ENCODE measurements at places on chromosomes 13 and 19.

- no peak for DNase-seq
Measured at GRCh38 chr19:38099966-38100365, 124.1 kb downstream of the DPF1 start.

DNA sequence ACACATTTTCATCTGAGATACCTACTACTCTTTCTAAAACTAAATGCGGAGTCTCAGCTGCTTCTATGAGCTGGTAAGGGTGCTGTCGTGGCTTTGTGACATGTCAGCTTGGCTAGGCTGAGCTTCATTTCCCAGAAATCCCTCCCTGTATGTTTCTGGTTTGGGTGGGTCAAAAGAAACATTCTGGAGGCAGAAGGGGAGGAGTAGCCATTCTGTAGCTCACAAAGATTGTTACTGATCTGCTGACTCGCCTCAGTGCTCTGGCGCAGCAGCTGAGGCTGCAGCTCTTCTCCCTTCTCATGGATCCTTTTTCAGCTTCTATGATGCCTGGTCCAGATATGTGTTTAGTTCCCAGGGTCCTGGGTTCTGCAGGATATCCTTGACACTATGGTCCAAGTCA lies 114.7 kb downstream of the RAP2A start:
- no peak for DNase-seq

- DNase-seq, result no peak
Measured at GRCh38 chr19:41457241-41457640, 14.3 kb downstream of the ERICH4 start.

DNA sequence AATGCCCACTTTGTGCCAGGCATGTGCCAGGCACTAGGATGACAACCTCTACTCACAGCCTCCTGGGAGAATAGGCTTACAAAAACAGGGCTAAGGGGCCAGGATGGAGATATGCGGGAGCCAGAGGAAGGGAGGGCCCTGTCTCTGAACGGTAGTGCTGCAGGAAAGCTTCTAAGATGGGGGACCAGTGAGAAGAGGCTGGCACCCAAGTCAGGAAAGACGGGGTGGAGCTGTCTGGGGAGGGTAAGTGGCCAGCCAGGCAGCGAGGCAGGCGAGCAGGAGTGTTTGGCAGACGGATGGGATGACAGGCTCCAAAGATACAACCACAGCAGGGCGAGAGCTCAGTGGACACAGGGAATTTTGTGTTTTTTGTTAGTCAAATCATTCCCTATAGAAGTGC lies 44.7 kb upstream of the GPI start:
- DNase-seq, result no peak

GRCh38 chr19:49432141-49433073 lies 7.2 kb downstream of the GFY start:
- DNase-seq, result no peak

- DNase-seq, result no peak
Measured at GRCh38 chr13:38008636-38009035, 139.1 kb upstream of the TRPC4 start.

- DNase-seq, result no peak
Measured at GRCh38 chr19:23526302-23526701, 131.0 kb upstream of the ZNF91 start.

DNA sequence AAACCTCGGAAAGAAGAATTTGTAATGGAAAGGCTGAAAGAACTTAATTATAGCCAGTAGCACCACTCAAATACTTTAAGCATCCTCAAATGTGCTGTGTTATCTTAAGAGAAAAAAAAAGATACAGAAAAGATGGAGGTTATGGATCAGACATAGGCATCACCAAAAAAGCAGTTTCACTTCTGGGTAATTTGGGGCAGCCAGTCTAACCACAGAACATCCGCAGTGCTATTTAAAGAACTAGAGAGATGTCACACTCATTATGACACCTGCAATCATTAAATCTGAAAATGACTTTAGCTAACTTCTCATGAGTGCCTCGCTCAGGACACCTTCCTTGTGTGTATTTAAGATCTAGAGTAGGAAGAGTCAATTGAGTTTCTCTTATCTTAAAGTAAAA lies 211.8 kb downstream of the RBM26 start:
- no peak for DNase-seq

DNA sequence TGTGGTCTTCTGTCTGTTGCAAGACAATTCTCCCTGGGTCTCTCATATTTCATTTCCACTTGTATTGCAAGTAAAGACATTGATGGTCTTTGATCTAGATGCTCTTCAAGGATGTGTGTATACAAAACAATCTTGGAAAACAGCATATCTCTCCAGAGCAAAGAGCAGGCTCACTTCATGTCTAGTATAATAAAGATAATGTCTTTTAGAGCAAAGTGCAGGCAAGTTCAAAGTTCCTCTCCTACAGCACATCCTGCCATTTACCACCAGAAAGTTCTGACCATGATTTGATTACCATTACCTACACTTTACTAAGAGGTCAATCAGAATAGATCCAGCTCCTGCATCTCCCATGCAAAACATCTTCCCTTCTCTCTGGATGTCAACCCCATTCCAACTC lies 162.8 kb downstream of the DIAPH3 start:
- DNase-seq, result no peak

GRCh38 chr13:75195495-75196146 lies 286.3 kb downstream of the TBC1D4 start:
- DNase-seq, result no peak

DNA sequence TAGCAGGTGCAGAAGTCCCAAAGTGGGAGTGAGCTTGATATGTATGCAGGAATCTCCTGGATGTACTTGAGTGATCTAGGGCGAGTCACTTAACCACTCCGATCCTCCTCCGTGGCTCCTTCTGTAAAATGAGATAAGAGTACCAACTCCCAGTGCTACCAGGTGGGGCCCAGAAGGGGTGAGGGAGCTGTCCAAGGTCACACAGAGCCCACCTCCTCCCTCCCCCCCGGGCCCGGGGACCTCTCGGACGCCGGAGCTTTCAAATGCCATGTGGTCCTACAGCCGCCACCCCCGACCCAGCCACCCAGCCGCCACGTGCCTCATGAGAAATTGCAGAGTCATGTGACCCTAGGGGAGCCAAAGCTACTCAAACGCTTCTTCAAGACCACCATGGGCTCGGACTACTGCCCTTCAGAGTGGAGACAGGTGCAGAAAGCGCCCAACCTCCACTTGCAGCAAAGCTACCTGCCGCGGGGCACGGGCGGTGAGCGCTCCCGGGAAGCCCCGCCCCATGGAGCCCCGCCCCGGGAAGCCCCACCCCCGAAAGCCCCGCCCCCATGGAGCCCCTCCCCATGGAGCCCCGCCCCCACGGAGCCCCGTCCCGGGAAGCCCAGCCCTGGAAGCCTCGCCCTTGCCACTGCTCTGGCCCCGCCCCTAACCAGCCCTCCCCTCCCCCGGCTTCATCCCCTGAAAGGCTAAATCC lies 10.1 kb upstream of the ZNF358 start:
- DNase-seq, result peak; percentile 88

GRCh38 chr13:98571955-98572662 lies 4.8 kb downstream of the STK24 start:
- no peak for DNase-seq

DNA sequence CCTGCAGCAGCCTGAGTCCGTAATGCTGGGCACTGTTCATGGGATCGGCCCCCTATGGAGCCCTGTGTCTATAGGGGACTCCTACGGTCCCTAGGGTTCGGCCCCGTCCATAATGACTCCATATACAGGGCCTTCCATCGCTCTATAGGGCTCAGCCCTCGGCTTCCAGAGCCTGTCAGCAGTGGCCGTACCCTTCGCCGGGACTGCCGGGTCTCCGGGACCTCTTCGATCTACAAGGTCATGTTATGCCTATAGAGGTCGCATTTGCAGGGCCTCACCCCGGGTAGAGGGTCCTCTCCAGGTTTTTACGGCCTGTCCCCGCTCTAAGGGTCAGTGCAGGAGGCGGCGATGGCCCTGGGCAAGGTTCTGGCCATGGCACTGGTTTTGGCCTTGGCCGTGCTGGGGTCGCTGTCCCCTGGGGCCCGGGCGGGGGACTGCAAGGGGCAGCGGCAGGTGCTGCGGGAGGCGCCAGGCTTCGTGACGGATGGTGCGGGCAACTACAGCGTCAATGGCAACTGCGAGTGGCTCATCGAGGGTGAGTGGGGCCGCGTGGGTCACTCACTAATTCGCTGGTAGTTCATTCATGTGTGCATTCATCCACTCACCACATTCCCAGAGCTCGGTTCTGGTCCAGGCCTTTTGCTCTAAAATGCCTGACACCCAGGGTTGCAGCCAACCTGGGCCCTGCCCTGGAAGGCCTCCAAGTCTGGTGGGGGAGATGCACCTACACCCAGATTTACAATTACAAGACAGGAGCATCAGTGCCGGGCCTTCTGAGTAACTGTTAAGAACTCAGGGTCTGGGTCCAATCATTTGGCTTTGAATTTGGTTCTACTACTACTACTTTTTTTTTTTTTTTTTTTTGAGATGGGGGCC lies 699 bp downstream of the MEGF8 start:
- DNase-seq, result no peak

- DNase-seq, result no peak
Measured at GRCh38 chr13:77389625-77390000, 62.7 kb upstream of the MYCBP2 start.

GRCh38 chr19:18596752-18597157 lies 8.2 kb downstream of the REX1BD start:
- no peak for DNase-seq

DNA sequence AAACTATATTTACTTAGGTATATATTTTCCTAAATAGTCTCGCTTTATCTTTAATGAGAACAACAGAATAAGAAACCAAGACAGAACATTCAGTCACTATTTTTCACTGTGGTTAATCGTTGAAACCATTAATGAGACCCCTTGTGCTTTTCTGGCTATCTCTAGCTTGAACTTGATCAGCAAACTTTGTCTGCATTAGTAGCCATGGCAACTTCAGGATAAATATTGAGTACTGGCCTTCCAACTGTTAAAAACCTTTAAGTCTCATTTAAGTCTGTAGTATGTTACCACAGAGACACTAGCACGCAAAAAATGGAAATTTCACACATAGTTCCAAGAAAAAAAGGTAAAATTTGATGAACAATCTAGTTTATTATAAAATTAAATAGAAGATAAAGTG lies 946.0 kb downstream of the SLITRK5 start:
- no peak for DNase-seq

GRCh38 chr19:51468545-51468920 lies 9.8 kb upstream of the CEACAM18 start:
- DNase-seq, result no peak

- no peak for DNase-seq
Measured at GRCh38 chr13:113110852-113111315, 5.3 kb downstream of the F7 start.

GRCh38 chr19:18170714-18171255 lies 2.8 kb upstream of the IFI30 start:
- DNase-seq, result no peak

GRCh38 chr19:52602941-52603340 lies 32.9 kb downstream of the ZNF701 start:
- no peak for DNase-seq

DNA sequence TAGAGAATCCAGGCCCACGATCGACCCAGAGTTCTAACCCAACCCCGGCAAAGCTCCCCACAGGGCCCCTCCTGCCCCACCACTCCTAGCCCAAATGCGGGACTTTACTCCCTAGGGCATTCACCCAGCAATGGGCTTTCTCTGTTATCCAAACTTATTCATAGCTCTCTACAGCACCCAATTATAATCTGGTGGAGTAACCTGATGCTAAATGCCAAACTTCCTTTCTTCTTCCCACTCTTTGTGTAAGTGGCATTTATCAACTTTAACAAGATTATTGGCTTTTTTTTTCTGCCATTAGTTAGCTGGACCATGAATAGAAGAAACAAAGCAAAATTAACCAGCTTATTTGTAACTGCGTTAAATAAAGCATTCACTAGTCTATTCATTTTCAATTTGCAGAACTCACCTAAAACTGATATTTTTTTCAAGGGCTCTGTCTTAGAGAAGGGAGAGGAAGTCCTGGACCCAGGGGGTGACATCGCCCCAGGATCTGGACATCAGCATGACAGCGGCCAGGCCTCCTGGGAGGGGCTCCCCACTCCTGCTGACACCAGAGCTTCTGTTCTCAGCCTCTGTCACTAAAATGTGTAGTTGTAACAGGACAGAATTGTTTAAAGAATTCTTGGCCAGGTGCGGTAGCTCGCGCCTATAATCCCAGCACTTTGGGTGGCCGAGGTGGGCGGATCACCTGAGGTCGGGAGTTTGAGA lies 1.5 kb downstream of the FAM124A start:
- no peak for DNase-seq

DNA sequence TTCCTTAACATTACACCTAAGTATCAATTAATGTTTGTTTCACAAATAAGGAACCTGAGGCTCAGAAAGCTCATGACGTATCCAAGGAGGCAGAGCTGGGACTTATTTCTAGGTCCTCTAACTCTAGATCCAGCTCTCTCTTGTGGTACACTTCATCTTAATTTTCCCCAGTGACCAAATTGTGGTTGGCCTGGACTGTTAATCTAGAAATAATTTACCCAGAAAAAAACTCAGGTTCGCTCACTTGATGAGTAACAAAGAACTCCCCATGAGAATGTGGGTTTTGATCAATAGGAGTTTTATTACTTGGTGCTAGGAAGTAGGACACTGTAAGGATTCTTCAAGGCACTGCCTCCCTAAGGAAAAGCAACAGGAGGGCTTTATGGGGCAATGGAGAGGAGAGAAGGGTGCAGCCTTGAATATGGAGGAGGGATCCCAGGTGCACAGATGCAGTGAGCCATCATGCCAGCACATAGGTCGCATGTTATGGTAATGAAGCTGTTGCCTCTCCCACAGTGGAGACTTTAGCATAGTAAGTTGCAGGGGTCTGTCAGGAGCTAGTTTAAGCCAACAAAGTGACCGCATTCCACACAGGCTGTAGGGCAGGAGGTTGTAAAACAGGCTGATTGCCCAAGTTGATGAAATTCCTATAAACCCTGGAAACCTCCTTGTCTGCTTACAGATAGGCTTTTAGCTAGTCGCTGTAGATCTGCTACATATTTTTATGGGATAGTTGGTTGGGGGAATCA lies 14.7 kb downstream of the RAP2A start:
- DNase-seq, result no peak
